ENCODE measurements at places on chromosomes 1 and 21.

GRCh38 chr1:80064524-80064923, 1058.0 kb upstream of the ADGRL4 start:
- DNase-seq, result no peak

GRCh38 chr1:21644348-21644747, 24.8 kb downstream of the RAP1GAP start:
- DNase-seq, result no peak

- no peak for DNase-seq
Measured at GRCh38 chr1:112934577-112934976, 21.4 kb downstream of the SLC16A1 start.

GRCh38 chr1:204863024-204863423, 7.6 kb upstream of the NFASC start:
- DNase-seq, result no peak

- no peak for DNase-seq
Measured at GRCh38 chr1:26283279-26283853, 3.5 kb downstream of the SH3BGRL3 start.

DNA sequence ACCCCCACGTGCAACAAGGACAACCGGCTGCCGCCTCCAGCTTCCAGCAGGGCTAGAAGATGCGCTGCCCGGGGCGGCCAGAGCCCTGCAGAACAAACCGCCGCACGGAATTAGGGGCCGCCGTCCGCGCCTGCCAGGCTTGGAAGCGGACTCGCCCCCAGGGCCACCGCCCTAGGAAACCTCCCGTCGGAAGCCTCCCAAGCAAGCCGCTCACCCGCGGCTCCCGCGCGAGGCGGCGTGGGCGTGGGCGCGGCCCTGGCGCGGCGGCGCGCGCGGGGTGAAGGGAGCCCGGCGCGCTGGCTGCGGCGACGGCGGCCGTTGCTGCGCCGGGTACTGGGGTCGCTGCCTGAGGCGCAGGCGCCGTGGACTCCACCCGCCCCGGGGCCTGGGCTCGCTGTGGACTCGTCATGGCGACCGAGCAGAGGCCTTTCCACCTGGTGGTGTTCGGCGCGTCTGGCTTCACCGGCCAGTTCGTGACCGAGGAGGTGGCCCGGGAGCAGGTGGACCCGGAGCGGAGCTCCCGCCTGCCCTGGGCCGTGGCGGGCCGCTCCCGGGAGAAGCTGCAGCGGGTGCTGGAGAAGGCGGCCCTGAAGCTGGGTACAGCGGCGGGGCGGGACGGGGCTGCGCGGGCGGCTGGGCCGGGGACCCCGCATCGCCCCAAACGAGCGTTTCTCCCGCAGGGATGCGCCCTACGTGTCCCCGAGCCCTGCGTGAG, at the start of gene SCCPDH:
TSS of gene SCCPDH (plus strand) at position 394 of the 715 bp plus-strand sequence. CDS start at position 408, 14 bp downstream.
- DNase-seq, result peak; percentile 51

- DNase-seq, result no peak
Measured at GRCh38 chr1:60156371-60156770, 82.8 kb upstream of the C1orf87 start.

- DNase-seq, result no peak
Measured at GRCh38 chr1:199854686-199855321, 172.7 kb upstream of the NR5A2 start.
